K562 (cell line): ENCODE measurements at places on chromosomes 4 and X. TPM values are rescaled to one million over a fixed set of nuclear protein-coding genes. Genes with fewer than 3 reads are reported as not detected.

GRCh38 chr4:158581161-158581560, 59.5 kb downstream of the RXFP1 start:
- no peak for DNase-seq

DNA sequence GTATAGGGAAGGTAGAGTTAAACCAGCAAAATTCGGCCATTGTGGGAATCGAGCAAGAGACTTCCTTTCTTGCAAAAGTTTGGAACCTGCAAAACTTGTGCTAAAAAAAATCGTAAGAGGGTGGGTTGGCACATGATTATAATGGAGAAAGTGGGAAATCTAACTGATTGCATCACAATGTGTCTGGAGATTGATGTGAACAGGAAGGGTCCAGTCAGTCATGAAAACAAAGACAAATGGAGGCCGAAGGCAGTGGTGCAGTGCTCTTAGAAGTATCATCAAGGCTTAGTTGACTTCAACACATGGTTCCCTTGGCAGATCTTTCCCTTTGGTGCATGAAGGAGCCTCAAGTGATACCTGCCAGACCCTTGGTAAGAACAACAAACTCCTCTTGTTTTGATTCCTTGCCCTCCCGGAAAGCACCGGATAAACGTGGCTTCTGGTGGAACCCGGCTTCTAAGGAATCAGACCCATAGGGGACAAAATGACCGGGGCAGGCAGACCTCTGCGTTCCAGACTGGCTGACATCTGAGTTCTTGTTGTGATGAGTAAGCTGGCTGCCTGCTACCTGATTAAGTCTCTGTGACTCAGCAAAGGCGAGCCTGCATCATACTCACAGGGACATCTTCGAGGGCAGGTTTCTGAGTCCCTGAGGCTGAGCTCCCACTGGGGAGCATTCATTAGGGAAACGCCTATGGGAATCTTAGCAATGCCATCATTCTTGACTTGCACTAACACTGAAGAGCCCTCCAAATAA, 87.7 kb upstream of the MAP3K15 start:
- peak; percentile 7 for DNase-seq

DNA sequence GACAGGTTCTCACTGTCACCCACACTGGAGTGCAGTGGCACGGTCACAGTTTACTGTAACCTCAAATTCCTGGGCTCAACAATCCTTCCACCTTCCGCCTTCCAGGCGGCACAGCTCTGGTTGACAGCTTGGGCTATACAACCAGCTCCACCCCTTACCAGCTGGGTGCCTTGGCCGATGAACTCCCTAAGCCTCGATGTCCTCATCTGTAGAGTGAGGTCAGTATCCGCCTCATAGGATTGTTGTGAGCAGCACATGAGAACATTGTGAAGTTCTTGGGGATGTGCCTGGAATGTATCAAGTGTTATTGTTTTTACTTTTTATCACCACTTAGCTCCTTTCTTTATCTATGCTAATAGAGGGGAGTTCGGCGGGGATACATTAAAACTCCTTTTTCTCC, 23.3 kb downstream of the UCHL1 start:
- no peak for DNase-seq

The DCAF4L1 gene
- total RNA-seq = 0.25 and 0.27 TPM in 2 replicates

DNA sequence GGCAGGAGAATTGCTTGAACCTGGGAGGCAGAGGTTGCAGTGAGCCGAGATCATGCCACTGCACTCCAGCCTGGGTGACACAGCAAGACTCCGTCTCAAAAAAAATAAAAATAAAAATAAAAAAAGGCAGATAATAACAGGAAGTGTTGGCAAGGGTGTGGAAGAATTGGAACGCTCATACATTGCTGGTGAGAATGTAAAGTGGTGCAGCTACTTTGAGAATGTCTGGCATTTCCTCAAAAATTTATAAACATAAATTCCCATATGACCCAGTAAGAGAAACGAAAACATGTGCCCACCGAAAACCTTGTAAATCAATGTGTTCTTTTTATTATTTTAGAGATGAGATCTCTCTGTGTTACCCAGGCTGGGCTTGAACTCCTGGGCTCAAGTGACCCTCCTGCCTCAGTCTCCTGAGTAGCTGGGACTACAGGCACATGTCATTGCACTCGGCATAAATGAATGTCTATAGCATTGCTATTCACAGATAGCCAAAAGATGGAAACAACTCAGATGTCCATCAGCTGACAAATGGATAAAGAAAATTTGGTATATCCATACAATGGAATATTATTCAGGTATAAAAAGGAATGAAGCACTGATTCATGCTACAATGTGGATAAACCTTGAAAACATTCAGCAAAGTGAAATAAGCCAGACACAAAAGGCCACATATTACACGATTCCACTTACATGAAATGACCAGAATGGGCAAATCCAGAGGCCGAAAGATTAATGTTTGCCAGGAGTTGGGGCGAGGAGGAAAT, 63.7 kb upstream of the PLAC1 start:
- DNase-seq = no peak

The HAND2 gene
- total RNA-seq = 6.0 and 6.6 TPM in 2 replicates

GRCh38 chr4:111930659-111931058, 214.6 kb upstream of the FAM241A start:
- no peak for DNase-seq

The MAN2B2 gene
- total RNA-seq = 8.5 and 8.8 TPM in 2 replicates

DNA sequence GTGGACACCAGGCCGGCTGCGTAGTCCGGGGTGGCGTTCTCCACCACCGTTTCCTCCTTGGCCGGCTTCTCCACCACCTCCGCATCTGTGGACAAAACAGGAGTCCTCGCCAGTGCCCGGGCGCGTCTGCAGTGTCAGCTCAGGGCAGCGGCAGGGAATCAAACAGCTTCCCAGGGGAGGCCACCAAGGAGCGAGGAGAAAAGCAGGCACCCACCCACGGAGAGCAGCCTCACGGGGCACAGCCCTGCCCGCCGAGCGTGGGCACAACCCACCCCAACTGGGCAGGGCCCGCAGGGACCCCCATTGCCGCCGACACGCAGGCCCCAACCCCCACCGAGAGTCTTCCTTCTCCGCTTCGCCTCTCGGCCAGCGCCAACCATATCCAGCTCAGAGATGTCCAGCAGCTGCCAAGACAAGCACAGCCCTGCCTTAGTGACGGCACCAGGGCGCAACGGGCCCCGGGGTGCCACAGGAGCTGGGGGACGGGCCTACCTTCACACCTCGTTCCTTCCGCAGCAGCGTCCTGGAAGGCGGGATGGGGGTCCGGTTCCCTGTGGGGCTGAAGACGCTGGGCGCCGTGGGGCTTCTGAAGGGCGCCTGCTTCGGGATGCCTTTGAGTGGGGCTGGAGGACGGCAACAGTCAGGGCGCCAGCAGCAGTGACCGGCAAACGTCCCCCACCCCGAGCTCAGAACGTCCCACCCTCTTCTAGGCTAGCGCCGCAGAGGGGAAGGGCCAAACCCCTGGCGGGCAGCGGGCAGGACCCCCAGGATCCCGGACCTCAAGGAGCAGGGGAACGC, 22.8 kb downstream of the NELFA start:
- DNase-seq = no peak

GRCh38 chr4:167614866-167615265, 380.6 kb upstream of the SPOCK3 start:
- no peak for DNase-seq

- no peak for DNase-seq
Measured at GRCh38 chr4:45155081-45155777, 428.9 kb upstream of the GNPDA2 start.

GRCh38 chr4:116362583-116362982, 722.8 kb downstream of the TRAM1L1 start:
- DNase-seq = no peak

DNA sequence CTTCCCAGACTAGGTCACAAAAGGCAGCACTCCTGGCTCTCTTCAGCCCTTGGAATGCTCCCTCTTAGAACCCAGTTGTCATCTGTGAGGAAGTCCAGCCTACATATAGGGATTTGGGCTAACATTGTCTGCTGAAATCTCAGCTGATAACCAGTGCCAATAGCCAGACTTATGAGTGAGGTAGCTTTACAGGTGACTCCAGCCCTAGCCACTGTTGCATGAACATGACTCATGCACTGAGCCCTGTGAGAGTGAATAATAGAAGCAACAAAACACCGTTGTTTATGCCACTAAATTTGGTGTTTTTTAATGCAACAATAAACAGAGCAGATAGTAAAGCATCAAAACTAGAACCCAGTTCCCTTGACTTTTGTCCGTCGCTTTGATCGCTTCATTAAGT, 433.2 kb downstream of the STIM2 start:
- no peak for DNase-seq

GRCh38 chr4:187422655-187423054, 572.9 kb upstream of the ZFP42 start:
- no peak for DNase-seq

The PCSK1N gene
- total RNA-seq = 0.36 and 0.55 TPM in 2 replicates

DNA sequence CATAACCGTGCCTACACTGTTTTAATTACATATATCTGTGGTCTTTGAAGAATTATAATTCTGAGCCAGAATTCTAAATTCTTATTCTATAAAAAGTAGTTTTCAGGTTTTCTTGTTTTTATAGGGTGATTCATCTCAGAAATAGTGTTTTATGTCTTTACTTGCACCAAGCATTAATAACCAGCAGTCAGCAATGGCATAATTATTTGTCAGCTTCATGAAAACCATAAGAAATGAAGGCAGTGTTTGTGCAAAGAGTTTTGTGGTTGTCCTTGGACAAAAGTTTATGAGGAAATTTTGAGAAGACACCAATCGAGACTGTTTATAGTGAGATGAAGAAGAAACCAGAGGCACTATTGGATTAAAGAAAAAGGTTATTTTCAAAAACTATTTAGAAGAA, 37.2 kb downstream of the EDNRA start:
- DNase-seq = no peak

The SPANXN3 gene
- total RNA-seq = not detected in 2 replicates

The ITM2A gene
- 57.4 and 58.9 TPM in 2 replicates for total RNA-seq

GRCh38 chr4:115028682-115029410, 84.6 kb downstream of the NDST4 start:
- no peak for DNase-seq
